ENCODE measurements at places on chromosomes 3 and 15.

DNA sequence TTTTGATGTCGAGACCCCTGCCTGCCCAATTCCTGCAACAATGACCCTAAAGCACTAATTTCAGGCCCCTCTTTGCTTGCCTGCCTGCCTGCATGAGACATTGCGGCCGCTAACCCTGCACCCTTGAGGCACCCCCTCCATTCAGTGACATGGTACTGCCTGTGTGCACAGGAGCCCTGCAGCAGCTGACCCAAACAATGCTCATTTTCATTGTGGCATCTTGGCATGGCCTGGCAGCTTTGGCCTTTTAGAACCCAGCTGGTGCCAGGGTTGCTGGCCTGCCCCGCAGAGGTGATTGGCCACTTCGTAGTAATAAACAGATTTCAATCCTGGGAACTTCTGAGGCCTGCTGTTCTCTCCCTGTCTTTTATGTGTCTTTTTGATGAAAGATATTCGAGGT, 33.8 kb downstream of the SLCO3A1 start:
- no peak for DNase-seq

GRCh38 chr15:49830391-49830790, 209.5 kb downstream of the DTWD1 start:
- DNase-seq = no peak

DNA sequence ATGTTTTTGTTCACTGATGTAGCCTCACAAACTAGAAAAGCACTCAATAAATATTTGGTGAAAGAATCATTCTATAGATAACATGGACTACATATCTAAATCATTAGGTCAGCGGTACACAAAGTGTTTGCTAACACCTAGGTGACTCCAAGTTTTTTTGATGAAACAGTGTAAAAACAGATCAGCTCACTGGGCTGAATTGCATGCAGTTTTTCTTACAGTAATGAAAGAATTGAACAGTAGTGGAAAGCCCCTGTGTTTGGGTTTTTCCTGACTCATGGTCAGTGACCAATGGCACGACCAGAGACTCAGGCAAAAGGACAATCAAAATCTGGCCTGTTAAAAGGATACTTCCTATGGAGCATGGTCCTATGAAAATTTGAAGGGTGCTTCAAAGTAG, 384.3 kb upstream of the EPHA6 start:
- no peak for DNase-seq

- DNase-seq = no peak
Measured at GRCh38 chr3:180332608-180333007, 269.4 kb upstream of the TTC14 start.

DNA sequence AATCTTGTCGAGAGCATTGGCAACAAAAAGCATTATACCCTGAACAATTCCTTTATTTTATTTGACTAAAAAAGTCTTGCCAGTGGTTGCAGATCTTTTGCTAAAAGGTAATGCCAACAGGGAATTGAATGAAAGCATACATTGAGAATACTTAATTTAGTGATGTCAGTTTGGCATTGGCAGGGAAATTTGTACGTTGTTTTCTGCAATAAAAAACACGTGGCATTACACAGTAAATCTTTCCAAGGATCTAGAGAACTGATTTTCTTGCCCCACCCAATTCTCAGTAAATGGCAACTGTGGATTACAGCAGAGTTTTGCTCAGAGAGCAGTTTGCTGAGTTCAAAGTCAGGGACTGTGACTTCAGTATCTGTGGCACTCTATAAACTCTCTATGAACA, 38.3 kb upstream of the IGSF10 start:
- no peak for DNase-seq

- DNase-seq = peak; percentile 79
Measured at GRCh38 chr15:81054236-81054635, 53.5 kb downstream of the TLNRD1 start.

All from astrocyte of the hippocampus (primary cell).